AG08396 (cell line): ENCODE measurements at places on chromosomes 3 and 15.

GRCh38 chr15:38551720-38552648 lies 12.6 kb downstream of the RASGRP1 start:
- no peak for DNase-seq

GRCh38 chr3:23103764-23104163 lies 99.4 kb upstream of the UBE2E2 start:
- DNase-seq = no peak

DNA sequence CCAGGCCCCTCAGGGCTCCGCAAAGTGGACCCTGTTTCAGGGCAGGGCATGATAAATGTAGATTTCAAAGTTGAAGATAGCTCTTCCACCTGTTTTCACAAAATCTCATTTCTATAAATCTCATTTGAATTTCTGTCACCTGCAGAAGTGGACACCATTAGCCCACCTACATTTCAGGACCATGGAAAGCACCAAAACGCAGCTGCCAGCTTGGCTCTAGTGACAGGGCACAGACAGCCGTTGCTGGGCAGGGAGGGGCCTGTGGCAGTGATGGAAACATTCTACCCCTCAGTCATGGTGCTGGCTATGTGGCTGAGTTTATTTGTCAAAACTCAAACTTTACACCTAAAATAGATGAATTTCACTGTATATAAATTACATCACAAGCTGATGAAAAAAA lies 40.4 kb downstream of the PRR23E start:
- DNase-seq = no peak

DNA sequence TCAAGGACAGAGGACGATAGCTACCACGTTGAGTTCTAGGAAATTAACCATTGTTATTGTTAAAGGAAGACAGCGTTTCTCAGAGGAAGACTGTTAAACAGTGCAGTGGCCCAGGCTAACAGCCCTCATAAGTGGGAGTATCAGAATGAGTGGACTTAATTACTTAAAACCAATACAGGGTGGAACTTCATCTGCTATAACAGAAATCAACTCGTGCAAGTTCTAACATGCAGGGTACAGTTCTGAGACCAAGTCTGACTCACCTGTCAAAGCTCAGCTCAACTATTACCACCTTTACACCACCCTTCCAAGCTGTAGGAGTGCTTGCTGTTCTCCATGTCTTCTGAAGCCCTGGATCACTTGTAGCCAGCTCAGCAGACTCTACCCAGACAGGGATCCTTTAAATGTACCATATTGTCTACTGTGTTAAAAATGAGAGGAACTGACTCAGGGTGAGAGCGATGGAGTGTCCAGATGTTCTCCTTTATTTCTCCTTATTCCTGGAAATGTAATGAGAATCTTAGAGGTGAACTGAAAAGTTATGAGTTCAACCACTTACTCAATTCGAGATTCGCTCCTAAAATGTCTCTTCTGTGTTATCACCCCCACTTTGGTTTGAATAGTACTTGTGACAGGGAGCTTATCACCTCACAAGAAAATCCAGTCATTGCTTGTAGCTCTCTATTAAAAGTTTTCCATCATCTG lies 26.5 kb downstream of the CD86 start:
- no peak for DNase-seq

- peak; percentile 56 for DNase-seq
Observed at GRCh38 chr3:170572665-170573253, 13.1 kb downstream of the SLC7A14 start.

DNA sequence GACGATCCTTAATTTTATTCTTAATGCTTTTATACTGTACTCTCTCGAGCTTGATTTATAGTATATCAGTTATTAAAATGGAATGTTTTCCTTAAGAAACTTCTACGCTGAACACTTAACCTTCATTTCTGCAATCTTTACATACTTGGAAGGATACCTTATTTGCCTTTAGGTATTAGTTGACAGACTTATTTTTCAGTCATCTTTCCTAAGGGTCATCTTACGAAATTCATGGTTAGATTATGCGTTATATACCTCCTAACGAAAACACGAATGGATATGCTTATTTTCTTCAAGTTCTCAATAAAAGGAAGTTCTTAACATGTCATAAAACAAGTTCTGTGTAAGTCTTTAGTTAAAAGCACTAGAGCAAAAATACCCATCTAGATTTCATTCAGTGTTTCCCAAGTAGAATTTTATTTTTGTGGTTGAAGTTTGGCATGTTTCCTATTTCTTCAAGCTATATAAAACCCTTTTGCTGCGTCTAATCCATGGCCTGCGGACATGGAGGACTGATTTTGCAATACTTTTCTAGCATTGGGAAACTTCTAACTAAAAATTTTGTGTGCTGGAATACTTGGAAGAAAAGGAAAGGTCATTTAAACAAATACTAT lies 231.3 kb downstream of the TP63 start:
- no peak for DNase-seq
